ENCODE measurements at places on chromosomes 4 and X.

DNA sequence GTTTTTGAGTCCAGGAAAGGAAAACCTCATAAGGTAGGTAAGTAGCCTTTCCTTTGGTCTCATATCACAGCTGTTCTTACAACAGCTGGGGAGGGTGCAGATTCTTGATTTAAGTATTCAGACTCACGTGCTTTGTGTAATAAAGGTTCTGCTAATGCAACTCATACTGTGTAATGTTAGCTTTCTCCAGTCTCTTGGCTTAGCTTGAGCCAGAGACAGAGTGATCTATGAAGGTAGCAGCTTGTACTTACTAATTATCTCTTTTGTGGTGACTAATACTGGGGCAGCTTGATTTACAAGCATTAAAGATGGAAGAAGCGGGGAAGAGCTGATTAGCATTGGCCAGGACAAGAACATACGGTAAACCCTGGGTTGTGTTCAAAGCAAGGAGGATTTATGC lies 80.3 kb downstream of the LNX1 start:
- no peak for DNase-seq

- peak; percentile 46 for DNase-seq
Measured at GRCh38 chrX:110167952-110168451, 149.9 kb downstream of the AMMECR1 start.

DNA sequence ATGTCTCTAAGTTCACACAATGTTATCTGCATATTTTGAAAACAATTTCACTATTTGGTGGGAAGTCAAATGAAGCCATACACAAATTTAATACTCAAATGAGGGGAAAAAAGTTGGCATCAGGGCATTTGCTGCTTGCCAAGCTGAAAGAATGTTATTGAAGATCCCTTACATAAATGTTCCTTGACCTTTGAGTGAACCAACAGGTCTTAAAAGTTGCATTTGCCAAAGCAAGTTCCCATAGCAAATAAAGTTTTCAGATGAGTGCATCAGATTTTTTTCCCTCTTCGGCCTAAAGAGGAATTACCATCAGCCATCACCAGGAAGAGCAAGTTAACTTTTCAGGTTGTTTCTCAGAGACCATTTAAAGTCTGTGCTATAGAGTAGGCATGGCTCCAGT lies 115.9 kb downstream of the COX18 start:
- no peak for DNase-seq

DNA sequence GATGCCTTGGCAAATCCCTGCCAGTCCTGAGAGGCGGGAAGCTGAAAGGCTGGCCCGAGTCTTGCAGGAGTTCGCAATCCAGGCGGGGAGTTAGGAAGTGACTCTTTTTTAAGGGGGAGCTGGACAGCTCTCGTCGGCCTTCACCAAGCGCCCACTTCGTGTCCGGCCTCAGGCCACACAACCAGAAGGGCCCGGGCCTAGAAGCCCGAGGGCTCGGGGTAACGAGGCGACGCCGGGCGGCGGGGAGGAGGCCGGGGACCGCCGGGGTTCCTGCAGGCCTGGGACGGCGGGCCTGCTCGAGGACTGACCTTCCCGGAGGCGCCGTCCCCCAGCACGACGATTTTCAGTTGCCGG lies 395 bp downstream of the RAB28 start:
- DNase-seq, result peak; percentile 5

DNA sequence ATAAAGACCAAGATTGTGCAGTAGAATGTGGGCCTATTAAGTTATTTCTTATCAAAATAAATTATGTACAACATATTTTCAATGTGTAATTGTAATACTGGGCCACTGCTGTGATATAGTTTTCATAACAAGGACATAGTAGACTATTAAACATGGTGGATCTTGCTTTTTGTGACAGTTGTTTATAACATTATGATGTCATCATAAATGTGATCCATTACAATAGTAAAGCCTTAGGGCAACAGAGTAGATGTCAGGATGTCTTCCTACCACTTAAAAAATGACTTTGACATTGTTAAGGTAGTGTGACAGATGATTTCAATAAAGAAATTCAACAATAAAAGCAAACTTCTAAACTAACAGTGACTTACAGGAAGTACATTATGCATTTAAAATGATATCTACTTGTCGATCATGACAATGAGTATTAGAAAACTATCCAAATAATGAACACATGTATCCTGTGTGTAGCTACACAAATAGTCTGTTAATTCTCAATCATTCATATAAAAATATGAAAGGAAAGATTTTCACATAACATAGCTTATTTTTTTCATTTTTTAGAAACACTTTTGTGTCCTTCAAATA lies 5.3 kb upstream of the AGA start:
- no peak for DNase-seq

GRCh38 chr4:7472442-7473013 lies 37.8 kb upstream of the PSAPL1 start:
- no peak for DNase-seq

DNA sequence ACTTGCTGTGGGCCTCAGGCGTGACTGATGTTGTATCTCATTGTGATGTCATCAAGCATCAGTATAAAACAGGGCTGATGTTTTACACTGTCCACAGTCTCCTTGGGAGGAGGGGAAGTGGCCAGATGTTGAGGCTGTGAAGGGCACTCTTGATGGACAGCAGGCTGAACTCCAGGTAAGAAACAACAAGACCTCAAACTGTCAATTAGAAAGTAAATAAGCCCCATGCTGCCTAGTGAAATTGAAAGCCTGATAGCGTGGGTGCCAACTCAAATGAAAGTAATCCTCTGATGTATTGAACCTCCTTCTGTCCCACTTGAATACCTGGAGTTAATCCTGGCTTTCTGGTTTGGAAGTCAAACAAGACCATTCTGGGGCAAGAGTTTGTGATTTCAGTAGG lies 19.7 kb downstream of the VSIG1 start:
- no peak for DNase-seq

GRCh38 chrX:84737471-84737871 lies 235.2 kb upstream of the HDX start:
- DNase-seq, result no peak

- no peak for DNase-seq
Measured at GRCh38 chr4:42649870-42650269, 7.0 kb downstream of the ATP8A1 start.

DNA sequence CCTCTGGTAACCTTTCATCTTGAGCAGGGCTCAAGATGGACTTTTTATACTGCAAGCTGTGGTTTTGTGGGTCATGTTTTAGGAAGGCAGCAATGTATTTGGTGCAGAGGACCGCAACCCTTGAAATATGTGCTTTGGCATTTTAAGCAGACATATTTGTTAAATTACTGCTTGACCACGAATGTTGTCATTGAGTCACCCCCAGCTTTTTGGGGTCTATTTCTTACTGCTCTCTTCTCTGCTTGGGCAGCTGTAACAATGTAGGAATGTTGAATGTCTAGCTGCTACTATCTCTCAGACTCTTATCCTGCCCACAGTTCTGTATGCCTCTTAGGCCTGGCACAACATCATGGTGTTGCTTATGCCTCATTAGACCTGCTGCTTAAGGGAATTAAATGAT lies 6.0 kb downstream of the RBPJ start:
- DNase-seq, result no peak

- DNase-seq, result no peak
Measured at GRCh38 chr4:162952232-162952631, 214.5 kb downstream of the NAF1 start.
